GM23338 (cell line): ENCODE measurements at places on chromosomes 7 and 10. TPM values are rescaled to one million over a fixed set of nuclear protein-coding genes. Genes with fewer than 3 reads are reported as not detected.

DNA sequence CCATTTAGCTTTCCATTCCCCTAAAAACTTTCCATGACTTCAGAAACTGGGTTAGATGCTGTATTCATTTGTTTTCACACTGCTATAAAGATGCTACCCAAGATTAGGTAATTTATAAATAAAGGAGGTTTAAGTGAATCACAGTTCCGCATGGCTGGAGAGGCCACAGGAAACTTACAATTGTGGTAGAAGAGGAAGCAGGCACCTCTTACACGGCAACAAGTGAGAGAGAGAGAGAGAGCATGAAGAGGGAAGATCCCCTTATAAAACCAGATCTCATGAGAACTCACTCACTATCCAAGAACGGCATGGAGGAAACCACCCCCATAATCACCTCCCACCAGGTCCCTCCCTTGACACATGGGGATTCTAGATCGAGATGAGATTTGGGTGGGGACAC lies 336.8 kb downstream of the TFEC start:
- H3K4me3 ChIP-seq: no peak overlapping the region
- DNase-seq: no peak
- no peaks in the 10 kb centered on the region for H3K4me1 ChIP-seq
- H3K27ac ChIP-seq: no peak overlapping the region
- H3K27me3 ChIP-seq: no peaks in the 10 kb centered on the region

DNA sequence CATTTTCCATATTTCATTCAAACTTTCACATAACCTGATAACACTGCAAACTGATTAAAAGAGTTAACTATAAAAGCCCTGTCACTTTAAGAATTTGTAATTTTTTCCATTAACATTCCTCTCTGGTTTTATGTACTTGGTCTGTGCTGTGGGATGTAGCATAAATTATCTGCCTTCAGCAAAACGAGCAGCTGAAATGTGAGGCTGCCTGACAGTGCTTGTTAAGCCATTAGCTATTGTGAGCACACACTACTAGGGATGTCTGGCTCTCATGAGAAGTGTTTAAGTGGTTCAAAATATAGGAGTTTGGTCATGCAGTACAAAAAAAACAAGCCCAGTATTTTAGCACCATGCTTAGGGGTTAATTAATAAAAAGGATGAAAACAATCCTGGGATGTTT lies 63.0 kb downstream of the HOXA1 start:
- 0 out of 2 replicates have a peak, but pooled peaks cover 6% of the 10 kb centered on the region for H3K27me3 ChIP-seq
- peaks cover 23% of the 10 kb centered on the region for H3K4me1 ChIP-seq
- no peak overlapping the region for H3K27ac ChIP-seq
- H3K4me3 ChIP-seq: no peak overlapping the region

DNA sequence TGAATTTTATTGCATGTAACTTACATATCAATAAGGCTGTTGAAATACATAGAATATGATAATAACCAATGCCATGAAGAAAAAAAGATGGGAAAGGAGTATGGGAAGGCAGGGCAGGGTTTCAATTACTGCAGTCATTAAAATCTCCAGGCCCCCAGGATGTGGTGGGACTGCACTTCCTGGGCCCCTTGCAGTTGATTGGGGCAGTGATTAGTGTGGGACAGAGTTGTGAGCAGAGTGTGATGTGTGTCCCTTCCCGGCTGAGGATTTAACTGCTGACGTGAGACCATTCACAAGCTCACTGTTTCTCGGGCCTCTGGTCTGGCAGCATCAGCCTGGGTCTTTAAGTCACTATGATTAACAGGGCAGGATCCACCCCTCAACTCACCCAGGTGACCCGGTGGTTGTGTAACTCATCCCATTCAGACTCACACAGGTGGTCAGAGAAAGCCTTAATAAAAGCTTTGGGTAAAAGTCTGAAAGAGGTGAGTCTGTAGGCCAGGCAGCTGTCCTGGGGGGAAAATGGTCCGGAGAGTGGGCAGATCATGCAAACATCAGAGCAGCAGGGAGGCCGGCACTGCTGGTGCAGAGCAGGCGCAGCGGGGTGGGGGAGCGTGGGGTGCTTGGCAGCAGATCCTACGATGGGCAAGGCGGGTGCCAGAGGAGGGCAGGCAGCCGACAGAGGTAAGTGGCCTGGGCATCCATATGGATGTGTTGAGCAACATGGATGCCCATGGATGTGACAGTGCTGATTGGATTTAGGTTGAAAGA lies 36.3 kb upstream of the WDFY4 start:
- no peak overlapping the region for H3K4me3 ChIP-seq
- no peaks in the 10 kb centered on the region for H3K36me3 ChIP-seq
- H3K27ac ChIP-seq: no peak overlapping the region
- no peaks in the 10 kb centered on the region for H3K27me3 ChIP-seq

GRCh38 chr10:43261578-43262396 lies 5.1 kb downstream of the RASGEF1A start:
- no peak overlapping the region for H3K27ac ChIP-seq
- no peak overlapping the region for H3K4me3 ChIP-seq
- H3K27me3 ChIP-seq: peaks cover 17% of the 10 kb centered on the region
- DNase-seq: peak; percentile 76
- no peaks in the 10 kb centered on the region for H3K36me3 ChIP-seq

DNA sequence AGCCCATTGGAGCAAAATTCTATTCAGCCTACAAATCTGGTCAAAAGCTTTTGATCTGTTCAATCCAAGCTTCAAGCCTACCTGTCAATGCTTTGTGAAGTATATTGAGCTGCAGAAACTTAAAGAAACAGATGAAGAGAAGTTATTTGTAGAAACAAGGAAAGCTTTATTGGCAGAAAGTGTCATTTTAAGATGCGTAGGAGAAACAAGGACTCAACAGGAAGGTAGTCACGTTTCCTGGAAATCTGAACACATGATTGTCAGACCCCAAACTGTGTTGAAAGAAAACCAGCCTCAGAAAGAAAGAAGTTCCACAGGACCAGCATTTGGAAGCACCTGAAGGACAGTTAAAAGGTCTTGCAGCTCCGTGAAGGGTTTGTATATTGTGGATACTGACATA lies 34.8 kb upstream of the PURB start:
- H3K27me3 ChIP-seq: no peaks in the 10 kb centered on the region
- H3K4me1 ChIP-seq: no peaks in the 10 kb centered on the region
- H3K36me3 ChIP-seq: no peaks in the 10 kb centered on the region
- no peak overlapping the region for H3K27ac ChIP-seq

DNA sequence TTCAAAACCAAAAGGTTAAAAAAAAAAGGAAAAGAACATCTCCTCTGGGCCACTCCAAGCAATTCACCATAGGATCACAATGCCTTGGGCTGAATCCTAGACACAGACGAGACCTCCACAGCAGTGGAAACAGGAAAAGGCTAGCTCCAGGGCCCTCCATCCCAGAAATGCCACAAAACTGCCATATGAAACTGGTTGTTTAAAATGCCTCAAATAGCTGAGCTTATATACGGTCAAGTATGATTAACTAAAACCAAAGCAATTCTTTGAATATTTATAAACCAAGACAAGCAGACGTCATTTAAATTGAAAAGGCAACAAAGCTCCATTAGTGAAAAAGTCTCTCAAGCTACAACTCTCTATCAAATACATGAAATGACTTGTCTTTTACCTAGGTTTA lies 63.1 kb downstream of the DOCK4 start:
- H3K4me1 ChIP-seq: peaks cover 35% of the 10 kb centered on the region
- H3K4me3 ChIP-seq: no peak overlapping the region
- no peak for DNase-seq
- no peaks in the 10 kb centered on the region for H3K36me3 ChIP-seq

GRCh38 chr7:44761207-44762161 lies 12.8 kb downstream of the ZMIZ2 start:
- H3K27ac ChIP-seq: no peak overlapping the region
- H3K27me3 ChIP-seq: no peaks in the 10 kb centered on the region
- peaks cover 15% of the 10 kb centered on the region; the same call in 1 of the 2 replicates for H3K36me3 ChIP-seq
- peak; percentile 46 for DNase-seq
- no peak overlapping the region for H3K4me3 ChIP-seq

Gene RTKN2
- 23.6 and 25.4 TPM in 2 replicates for total RNA-seq

Gene PNLIPRP2
- not detected in 2 replicates for total RNA-seq
